Non-pigmented ciliary epithelial cell (primary cell): ENCODE measurements at places on chromosomes 2 and 18.

DNA sequence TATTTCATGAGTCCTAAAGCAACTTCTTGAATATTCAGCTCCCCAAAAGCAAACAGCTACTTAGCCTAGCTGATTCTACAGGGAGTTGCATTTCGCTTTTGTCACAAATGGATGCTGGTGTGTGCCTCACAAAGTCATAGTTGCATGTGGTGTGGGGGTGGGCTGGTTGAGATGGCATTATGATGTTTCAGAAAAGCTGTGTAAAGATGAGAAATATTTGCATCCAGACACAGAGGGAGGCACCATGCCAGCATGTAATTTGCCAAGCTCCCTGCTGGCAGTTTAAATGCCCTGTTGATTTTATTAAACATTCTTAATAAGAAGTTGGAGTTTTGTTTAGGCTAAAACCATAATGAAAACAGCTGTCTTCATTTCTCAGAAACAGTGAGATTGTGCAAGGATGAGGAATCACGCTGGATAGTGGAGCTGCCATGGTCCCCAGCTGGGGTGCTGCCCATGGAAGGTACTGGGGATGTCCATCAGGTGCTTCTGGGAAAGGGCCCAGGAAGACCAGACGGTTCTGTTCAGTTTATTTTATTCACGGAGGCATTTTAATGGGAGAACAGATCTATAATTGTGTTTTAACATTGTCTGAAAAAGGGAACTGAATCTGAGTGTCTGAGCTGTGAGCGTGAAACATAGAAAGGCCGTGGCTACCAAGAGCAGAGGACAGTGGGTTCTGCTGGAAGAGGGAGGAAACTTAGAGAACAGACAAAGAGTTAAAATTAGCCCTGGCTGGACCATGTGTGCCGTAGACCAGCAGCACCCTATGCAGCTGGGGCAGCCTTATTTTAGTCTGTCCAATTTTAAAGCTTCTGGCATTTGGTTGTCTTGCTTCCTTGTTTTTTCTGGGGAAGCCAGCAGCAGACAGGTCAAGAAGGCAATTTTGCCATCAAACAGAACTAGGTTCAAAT lies 177.1 kb downstream of the FAM210A start:
- DNase-seq, result no peak

DNA sequence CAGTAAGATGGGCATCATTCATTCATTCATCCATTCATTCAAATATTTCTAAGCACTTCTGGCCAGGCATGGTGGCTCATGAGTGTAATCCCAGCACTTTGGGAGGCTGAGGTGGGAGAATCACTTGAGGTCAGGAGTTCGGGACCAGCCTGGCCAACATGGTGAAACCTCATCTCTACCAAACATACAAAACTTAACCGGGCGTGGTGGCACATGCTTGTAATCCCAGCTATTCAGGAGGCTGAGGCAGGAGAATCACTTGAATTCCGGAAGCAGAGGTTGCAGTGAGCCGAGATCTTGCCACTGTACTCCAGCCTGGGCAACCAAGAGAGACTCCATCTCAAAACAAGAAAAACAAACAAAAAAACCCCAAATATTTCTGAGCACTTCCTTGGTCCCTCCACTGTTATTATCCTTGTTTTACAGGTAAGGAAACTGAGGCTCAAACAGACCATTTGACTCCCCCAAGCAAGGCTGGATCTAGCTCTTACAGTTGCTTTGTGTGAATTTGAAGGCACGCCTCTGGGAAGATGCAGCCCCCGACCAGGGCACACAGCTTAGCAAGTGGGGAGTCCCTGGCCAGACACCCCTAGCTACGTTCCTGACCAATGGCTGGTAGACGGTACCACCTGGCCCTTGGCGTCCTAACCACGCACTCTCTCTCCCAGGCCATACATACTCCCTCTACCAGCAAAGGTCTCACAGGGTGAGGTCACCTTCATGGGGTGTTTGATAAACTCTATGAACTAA lies 50.6 kb upstream of the ODC1 start:
- DNase-seq, result no peak

- no peak for DNase-seq
These were observed 109.8 kb downstream of the PARD3B start for GRCh38 chr2:204655101-204655500.

DNA sequence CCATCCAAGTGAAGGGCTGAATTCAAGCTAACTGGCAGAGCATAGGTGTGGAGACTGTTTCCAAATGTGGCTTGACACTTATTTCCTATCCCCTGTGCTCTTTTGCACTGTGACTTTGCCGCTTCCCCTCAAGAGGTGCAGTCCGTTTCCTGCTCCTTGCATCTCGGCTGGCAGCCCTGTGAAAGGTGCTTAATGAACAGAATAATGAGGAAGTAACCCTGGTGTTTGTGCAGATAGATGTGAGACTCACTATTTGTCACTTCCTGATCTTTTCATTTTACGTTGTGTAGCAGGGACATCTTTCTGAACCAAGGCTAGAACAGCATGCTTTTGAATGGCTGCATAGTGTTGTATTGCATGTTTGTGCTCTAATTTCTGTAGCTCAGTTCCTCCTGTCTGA lies 60.8 kb downstream of the CEP192 start:
- no peak for DNase-seq

DNA sequence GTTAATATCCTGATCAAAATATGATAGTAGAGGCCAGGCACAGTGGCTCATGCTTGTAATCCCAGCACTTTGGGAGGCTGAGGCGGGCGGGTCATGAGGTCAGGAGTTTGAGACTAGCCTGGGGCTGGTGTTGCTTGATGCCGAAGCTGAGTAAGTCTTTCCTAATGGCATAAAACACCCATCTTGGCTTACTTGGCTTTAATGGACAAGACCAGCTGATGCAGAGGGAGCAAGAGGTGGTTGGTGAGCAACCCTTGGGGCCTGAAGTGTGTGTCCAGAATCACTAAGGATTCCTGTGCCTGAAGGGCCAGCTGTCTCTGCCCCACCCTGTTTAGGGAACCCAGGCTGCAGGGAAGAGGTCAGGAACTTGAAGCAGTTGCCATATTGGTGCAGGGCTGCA lies 217.2 kb downstream of the ARL4C start:
- DNase-seq, result no peak

DNA sequence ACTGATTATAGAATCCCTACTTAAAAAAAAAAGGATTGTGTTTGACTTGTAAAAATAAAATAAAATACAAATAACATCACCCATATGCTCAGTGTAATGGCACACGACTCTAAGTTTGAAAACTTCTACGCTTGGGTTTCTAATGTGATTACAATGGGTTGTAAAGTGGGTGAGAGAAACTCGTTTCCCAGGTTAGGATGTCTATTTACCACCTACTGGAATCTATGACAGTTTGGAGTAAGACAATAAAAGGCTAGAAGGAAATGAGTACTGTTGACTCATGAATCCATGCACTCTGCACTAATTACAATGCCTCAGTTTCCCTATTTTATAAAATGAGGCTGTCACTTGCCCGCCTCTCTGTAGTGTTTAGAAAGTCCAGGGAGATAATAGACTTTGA lies 204.2 kb upstream of the FBXO11 start:
- DNase-seq, result no peak

DNA sequence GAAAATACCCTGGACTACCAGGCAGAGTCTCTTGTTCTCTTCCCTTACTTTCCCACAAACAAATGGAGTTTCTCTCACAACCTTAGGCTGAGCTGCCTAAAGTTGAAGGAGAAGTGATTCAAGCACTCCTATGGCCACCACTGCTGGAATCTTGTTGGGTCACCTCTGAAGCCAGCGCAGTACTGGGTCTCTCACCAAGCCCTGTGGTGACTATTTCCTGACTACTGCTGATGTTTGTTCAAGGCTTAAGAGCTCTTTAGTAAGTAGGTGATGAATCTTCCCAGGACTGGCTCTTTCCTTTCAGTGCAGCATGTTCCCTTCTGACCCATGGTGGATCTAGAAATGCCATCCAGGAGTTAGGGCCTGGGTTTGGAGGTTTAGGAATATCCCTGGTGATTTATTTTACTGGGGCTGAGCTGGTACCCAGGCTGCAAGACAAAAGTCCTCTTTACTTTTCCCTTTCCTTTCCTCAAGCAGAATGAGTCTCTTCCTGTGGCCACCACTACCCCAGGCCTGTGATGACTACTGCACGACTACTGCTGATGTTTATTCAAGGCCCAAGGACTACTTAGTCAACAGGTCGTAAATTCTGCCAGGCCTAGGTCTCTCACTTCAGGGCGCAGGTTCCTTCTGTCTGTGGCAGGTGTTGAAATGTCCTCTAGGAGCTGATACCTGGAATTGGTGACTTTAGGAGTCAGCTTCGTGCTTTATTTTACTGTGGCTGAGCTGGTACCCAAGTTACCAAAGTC lies 121.8 kb downstream of the SLC4A10 start:
- no peak for DNase-seq
